ENCODE measurements at places on chromosomes 4 and X. TPM values are rescaled to one million over a fixed set of nuclear protein-coding genes. Genes with fewer than 3 reads are reported as not detected.

Gene HTR2C
- total RNA-seq = not detected

DNA sequence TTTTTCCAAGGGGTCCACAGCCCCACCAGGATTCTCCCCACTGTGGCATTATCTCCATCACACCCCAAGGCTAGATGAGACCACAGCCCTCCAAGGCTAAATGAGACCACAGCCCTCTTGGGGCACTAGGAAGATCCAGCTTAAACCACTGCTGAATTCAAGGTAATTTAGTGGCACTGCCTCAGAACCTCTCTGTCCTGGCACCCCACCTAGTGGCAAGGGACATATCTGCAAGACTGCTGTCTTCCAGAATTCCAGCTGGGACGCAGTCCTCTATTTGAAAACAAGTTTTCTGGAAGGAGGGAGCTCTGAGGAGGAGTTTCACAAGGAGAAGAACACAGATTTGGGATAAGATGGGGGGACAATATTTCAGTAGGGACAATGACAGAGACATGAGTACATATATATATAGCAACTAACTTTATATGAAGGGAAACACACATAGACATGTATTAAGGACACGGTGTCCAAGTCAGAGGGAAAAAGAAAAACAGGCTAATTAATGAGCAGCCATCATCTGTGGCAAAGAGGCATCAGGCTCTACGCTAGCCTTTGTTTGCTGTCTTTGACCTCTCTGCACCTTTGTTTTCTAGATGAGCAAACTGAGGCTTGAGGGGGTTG lies 9.3 kb downstream of the CETN2 start:
- no peak for DNase-seq

- no peak for DNase-seq
Measured at GRCh38 chr4:159012381-159012780, 90.5 kb upstream of the RAPGEF2 start.

Gene ASMT
- total RNA-seq = 0.66 TPM

DNA sequence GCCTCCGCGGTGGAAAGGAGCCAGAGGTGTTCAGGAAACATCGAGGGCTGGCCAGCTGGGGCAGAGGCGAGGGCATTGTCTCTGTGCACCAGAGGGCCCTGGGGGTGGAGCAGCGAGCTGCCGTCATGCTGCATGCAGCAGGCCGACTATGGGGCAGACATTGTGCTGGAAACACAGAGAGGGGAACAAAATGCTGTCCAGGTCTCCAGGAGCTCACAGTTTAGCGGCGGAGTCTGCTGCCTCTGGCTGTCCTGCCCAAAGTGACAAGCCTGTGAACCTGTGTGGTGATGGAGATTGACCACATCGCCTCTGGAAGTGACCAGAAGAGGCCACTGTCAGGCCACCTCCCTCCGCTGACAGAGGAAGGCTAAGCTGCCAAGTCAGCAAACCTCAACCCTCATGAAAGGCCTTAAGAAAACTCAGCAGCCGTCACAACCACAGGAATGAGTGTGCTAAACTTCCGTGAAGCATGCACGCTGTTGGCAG lies 20.1 kb upstream of the SASH3 start:
- peak; percentile 39 for DNase-seq

DNA sequence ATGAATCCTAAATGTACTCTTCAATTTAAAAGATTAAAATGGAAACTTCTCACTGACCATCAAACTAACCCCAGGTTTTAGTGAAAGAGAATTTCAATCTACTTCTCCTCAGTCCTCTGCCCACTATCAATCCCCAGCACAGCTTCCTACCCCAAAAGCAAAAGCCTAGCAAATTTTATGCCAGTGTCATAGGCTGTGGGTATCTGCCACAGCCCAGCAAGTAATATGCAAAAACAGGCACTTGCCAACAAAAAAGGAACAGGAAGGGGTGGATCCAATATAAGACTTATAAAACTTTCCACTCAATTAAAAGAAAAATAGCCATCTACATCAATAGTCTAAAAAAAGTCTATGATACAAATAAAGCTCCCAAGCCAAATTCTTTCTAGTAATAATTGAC lies 22.3 kb downstream of the CAMK2D start:
- peak; percentile 55 for DNase-seq

DNA sequence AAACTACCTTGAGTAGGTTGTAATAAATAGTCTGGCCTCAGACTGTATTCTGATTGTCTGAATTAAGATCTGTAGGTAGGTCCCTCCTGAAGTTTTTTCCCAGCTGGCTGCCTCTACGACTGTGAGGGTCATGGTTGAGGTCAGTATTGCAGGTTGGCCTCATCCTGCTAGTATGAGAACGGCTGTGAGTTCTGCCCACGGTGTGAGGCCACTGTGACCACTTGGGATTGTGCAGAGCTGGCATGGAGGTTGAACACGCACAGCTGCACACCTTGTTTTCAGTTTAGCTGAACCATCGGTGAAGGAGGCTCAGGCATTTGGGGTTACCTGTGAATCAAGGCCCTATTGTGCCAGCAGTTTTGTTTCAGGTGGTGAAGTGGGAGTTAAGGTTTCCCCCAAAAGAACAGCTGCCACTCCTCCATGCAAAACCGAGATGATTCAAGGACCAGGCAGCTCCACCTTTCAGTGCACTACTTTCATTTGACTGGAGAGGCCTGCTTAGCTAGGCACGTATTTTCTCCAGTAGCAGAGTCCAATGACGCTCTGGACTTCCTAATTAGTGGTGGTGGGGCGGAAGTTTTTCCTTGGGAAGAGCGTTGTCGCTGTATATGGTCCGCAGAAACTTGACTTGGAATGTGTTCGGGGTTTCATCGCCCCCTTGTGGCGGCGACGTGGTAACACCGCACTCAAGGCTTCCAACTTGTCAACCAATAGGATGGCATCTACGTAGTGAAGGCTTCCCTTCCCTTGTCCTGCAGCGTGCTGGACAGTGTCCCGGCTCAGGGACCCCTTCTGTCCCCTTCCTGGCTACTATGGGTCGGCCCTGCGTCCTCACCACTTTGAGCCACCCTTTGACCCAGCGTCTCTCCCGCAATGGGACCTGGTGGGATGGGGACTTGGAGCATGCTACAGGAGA lies 13.8 kb downstream of the CMC4 start:
- peak; percentile 70 for DNase-seq

Gene CFAP47
- not detected for total RNA-seq
